ENCODE measurements at places on chromosomes 2 and 18. TPM values are rescaled to one million over a fixed set of nuclear protein-coding genes. Genes with fewer than 3 reads are reported as not detected.

LAMA1 gene
- total RNA-seq = 10.2 TPM

CHRND gene
- not detected for total RNA-seq

PLA2R1 gene
- total RNA-seq = 49.9 TPM

CCDC150 gene
- total RNA-seq = 2.0 TPM

FHL2 gene
- total RNA-seq = 128 TPM

OSR1 gene
- 40.0 TPM for total RNA-seq

FOXI3 gene
- not detected for total RNA-seq

CIAO1 gene
- total RNA-seq = 127 TPM

BBS5 gene
- 6.6 TPM for total RNA-seq

SLC19A3 gene
- 29.9 TPM for total RNA-seq

UGT1A5 gene
- total RNA-seq = not detected

All from breast epithelium (tissue), 4 donors.